Esophagus mucosa (tissue), 1 donor: ENCODE measurements at places on chromosomes 2 and 18.

- ATAC-seq: no peak
Measured at GRCh38 chr2:127122361-127123027, 15.5 kb upstream of the BIN1 start.

GRCh38 chr2:189618197-189618596 lies 37.6 kb upstream of the SLC40A1 start:
- no peak for ATAC-seq

GRCh38 chr2:232857158-232857563 lies 12.9 kb upstream of the SNORC start:
- ATAC-seq: no peak

DNA sequence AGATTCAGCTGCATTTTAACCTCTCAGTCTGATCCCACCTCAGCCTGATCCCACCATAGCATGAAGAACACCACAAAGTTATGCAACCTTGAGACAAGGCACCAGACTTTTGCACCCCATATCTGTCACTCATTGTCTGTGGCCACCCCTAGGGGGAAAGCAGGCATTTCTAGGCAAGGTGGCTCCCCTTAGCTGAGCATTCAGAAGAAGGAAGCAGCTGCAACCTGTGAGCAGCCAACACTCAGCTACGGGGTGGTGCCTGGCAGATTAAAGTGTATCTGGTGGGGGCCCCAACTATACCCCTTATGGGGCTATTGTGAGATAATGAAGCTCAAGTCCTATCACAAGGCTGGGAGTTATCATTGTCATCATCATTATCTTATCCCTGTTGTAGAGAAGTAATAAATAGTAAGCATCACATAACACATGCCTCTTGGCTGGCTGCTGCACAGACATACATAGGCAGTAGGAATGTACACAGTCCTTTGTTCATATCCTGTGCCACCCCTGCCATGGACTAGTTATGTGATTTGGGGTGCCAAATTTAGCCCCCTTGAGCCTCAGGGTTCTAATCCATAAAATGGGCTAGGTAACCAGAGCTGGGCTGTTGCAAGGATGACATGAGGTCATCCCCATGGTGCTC lies 20.6 kb upstream of the TMEM163 start:
- peak; percentile 43 for ATAC-seq

GRCh38 chr2:218218268-218219185 lies 1.5 kb downstream of the ARPC2 start:
- peak; percentile 73 for ATAC-seq

- peak; percentile 29 for ATAC-seq
Measured at GRCh38 chr2:231671270-231672050, 36.9 kb upstream of the PTMA start.

- peak; percentile 35 for ATAC-seq
Measured at GRCh38 chr2:202278036-202278760, 12.6 kb downstream of the NOP58 start.

DNA sequence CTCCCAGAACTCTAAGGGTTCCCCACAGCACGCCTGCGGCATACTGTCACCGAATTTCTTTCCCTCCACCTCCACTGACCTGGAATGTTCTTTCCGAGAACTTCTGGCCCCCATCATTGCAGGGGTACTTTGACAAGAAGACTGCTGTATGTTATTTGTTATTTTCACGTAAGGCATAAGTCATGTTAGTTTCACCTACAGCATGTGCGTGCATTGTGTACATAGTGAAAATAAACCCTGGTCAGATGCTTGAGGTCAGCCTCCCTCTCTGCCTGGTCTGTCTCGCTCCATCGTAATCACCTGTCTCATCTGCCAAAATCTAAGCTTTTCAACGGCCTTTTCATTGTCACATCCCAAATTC lies 4.1 kb downstream of the ABCG8 start:
- no peak for ATAC-seq

DNA sequence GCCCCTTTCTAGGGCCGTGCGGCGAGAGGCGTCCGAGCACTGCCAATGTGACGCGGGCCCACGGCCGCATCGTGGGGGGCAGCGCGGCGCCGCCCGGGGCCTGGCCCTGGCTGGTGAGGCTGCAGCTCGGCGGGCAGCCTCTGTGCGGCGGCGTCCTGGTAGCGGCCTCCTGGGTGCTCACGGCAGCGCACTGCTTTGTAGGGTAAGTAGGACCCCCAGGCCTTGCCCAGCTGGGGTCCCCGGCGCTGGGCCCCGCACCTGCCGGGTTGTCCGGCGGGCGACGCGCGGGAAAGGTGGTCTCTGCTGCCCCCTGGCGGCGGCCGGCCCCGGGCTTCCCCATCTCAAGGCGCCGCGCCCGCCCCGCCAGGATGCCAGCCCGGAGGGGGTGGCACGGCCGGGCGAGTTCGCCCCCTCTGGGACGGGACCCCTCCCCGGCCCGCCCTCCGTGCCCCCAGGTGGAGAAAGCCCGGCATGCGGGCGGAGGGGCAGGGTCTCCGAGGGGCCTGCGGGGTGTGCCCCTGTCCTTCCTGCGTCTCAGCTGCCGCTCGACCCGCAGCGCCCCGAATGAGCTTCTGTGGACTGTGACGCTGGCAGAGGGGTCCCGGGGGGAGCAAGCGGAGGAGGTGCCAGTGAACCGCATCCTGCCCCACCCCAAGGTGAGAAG lies 1.9 kb downstream of the PRSS56 start:
- peak; percentile 38 for ATAC-seq

DNA sequence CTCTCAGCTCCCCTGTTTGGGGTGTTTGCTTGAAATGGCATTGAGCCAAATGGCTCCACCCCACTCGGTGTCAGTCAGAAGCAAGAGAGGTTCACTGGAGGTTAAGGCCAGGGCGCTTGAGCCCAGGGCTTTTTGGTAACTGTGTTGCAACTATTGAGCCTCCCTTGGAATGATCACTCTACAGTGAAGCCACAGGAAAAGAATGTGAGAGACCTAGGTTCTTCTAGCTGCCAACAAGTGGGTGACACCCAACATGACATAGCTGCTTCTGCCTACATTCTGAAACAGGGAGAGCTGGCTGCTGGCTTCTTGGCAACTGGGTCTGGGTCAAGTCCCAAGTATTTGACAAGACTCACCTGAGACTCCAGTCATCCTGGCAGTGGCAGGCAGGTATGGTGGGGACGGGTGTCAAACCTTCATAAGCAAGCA lies 7.1 kb upstream of the GRHL1 start:
- ATAC-seq: peak; percentile 90

DNA sequence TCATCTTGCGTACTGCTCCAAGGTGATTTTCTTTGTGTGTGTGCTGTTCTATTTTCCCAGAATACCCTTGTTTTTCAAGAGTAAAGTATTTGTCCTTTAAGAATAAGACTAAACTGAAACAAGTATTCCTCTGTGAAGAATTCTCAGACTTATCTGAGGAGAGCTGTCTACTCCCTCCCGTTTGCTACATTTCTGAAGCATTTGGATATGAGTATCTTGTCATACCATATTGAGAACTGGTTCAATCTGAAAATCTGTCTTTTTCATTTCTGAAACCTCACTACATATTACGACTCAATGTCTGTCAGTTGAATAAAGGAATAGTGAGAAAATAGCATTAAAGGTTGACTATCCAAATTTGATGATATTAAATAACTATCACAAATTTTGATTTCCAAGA lies 159.4 kb downstream of the PMAIP1 start:
- no peak for ATAC-seq

- ATAC-seq: no peak
Measured at GRCh38 chr18:904218-905090, at the start of gene ADCYAP1. Gene ADCYAP1 (plus strand): TSS chr18:904871. CDS start chr18:905387, 516 bp downstream.

DNA sequence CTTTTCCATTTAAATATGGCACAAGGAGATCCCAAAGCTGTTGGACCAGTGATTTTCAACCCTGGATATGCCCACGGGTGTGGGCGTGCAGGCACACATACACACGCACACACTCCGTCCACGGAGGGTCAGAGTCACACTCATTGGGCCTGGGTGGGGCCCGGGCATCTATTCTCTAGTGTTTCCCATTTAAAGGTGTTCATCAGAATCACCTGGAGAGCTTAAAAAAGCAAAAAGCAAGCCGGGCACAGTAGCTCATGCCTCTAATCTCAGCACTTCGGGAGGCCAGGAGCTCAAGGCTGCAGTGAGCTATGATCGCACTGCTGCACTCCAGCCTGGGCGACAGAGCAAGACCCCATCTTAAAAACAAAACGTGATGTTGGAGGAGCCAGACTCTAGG lies 329.0 kb downstream of the GBX2 start:
- ATAC-seq: no peak

- no peak for ATAC-seq
Measured at GRCh38 chr2:194870974-194871535, 786.0 kb upstream of the SLC39A10 start.

GRCh38 chr2:111983478-111984212 lies 71.4 kb upstream of the TMEM87B start:
- ATAC-seq: no peak

GRCh38 chr18:419541-420175 lies 80.8 kb downstream of the COLEC12 start:
- no peak for ATAC-seq

DNA sequence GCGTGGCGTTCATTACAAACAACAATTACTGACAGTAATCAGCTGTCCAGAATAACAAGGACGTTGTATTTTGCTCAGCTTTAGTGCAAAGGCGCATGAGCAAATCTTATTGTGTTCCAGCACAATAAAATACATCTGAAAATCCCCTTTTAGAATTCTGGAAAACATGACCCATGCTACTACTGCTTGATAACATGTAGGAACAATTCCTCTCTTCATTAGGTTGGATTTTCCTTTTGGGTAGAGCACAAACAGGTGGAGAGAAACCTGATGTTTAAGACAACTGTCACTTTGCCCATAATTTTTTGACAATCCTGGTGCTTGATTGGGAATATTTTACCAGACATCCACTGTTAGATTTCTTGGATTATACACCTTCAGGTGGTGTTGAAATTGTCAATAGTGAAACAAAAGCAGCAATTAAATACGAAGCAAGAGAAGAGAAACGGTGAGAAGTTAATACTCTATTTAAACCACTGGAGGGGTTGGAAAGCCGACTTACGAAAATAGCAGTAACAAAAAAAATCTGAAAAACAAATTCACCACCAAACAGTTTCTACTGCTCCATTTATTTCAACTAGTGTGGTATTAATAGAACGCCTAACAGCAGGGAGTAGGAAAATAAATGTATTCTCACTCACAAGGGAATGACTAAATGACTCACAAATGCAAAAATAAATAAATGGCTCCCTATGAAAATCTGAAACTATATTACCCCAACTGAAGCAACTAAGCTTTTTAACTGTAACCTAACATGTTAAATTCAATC lies 102.7 kb downstream of the CPO start:
- ATAC-seq: no peak

- no peak for ATAC-seq
Measured at GRCh38 chr18:67582488-67582887, 66.0 kb upstream of the DSEL start.

GRCh38 chr2:96826546-96827278 lies 10.6 kb downstream of the CNNM3 start:
- ATAC-seq: no peak

DNA sequence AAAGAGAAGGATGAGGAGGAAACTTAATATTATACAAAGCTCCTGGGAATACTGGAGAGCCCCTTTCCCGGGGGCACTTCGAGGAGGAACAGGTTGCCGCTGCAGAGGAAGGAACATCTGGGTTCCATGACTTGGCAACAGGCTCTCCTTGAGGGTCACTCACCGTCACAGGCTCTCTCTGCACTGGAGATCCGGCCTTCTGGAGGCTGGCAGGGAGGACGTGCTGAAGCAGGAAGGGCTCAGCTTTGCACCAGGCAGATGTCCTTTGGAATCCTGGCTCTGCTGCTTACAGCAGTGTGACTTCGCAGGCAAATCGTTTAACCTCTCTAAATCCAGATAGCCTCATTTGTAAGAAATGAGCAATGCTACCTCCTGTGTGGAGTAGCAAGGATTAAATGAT lies 2.9 kb upstream of the DPYSL5 start:
- no peak for ATAC-seq

DNA sequence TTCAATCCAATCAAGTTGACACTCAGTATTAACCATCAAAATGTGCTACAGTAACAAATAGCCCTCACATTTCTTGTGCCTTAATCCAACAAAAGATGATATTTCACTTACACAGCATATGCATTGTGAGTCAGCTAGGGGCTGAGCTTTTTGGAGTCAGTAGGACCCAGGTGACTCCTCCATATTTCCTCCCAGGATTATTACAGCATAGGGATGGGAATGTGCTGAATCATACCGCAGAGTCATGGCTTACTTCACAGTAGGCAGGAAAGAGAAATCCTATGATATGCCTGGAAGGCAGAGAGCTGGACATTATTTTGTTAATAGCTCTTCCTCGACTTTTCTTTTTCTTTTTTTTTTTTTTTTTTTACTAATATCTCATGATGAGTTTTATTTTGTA lies 153.3 kb downstream of the TMEM182 start:
- no peak for ATAC-seq

- no peak for ATAC-seq
Measured at GRCh38 chr2:241724259-241724974, 10.0 kb upstream of the D2HGDH start.

- ATAC-seq: no peak
Measured at GRCh38 chr2:159584796-159585195, 31.6 kb downstream of the BAZ2B start.

DNA sequence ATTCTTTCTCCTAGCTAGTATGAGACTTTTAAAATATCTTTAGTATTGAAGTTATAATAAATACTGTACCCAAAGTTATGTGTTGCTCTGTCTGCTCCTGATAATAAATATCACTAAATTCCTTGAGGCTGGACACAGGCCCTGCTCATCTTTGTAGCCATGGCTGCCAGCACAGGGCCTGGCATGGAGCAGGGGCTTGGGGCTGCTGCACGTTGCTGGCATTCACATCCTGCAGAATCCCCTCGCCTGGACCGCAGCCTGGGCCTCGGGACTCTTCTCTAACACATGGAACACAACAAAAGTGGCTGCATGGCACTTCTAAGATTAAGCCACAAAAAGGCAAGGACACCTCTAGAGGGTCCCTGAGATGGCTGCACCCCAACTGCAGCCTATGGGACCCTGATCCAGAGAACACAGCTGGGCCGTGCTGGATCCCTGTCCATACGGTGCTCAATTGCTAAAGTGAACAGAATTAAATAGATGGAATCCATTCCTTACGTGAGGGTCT lies 477.5 kb upstream of the MYT1L start:
- no peak for ATAC-seq

GRCh38 chr2:103153580-103154284 lies 391.9 kb downstream of the TMEM182 start:
- no peak for ATAC-seq

DNA sequence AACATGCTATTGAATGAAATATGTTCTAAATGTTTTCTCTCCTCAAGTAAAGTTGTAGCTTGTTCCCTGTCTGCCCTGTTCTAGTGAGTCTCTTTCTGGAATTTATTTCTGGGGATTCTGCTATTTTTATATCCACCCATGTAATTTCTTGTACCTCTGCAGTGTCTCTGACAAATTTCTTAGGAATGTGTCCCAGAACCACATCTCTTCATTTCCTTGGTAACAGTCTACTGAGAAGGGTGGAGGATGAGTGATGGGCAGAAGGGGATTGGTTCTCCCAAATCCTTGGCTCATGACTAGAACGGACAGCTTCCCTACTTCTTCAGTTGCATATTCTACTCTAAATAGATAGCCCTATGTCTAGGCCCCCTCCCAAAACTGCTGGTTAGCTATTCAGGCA lies 490.6 kb upstream of the LINC00305 start:
- ATAC-seq: no peak
